ENCODE measurements at places on chromosomes 7 and 10.
A peak's percentile ranks its signal among the peaks of the same experiment; 100 is the strongest.

DNA sequence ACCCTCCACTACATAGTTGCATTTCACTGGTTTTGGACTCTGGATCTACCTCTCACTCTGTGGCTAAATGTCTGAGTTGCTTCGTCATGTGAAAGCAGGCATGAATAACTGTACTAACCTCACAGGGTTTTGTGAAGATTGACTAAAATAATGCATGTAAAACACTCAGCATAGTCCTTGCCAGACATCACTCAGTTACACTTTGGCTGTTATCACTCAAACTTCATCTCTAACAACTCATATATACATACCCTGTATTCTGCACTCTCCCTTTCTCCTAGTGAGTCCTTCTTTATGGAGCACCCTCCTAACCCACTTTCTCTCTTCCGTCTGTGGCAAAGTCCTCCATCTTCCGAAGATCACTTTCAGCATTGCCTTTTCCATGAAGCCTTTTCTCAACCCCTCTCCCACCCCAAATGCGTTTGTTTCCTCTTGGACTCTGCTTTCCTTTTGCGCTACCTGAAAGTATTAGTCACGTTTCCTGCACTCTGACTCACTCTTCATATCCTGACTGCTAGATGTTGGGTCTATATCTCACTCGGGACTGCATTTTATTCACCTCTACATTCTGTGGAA lies 72.6 kb downstream of the OSBPL3 start:
- DNase-seq, result peak; percentile 87

DNA sequence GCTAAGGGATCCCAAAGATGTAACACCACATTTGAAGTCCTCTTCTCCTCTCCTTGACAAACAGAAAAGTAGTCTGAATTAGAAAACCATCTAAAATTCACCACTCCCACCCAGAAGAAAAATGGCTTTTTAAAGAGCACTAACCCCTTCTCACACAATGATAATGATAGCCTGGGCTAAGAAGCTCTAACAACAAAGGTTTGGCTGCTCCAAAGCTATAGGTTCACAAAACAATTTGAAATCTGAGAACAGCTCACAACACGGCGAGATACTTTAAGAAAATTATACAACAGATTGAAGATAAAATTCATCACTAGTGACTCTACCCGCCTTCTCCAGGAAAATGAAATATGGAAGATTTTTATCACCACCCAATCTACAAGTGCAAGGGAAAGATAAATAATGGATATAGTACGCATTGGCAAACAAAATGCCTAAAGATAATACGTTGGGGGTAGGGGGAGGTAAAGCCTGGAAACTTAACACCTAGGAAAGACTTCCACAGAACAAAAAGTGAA lies 7.4 kb downstream of the ITGB1 start:
- no peak for DNase-seq

- DNase-seq, result peak; percentile 52
These were observed 49.9 kb downstream of the DNAJC1 start for GRCh38 chr10:21953585-21954057.

DNA sequence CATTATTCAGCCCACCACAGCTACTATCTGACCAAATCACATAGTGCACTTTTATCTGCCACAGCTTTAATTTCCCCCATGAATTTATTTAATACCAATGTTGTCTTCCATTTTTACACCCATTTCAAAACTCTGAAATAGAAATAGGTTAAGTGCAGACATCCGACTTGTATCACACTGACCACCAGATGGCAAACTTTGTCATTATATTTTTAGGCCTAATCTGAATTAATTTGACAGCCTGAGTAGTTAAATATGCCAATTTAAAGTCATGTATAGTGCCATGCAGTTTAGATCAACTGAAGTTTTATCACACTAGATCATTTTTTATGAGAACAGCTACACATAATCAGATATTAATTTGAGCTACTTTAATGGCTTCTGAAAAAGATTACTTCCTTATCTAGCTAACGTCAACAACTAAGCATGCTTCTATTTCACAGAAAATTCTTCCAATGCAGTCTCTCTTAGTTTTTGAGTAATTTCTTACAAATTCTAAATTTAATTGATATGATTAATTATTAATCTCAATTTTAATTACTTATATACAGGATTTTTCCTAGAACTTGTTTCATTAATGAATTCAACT lies 566.4 kb downstream of the GFRA1 start:
- DNase-seq, result peak; percentile 59
